ENCODE measurements at places on chromosomes 16 and 17. TPM values are rescaled to one million over a fixed set of nuclear protein-coding genes. Genes with fewer than 3 reads are reported as not detected.
A peak's percentile ranks its signal among the peaks of the same experiment; 100 is the strongest.

Gene CDYL2
- 3.2 TPM for total RNA-seq

Gene PRDM7
- not detected for total RNA-seq

Gene ITGAX
- total RNA-seq, result not detected

Gene CNTNAP4
- 0.83 TPM for total RNA-seq

- DNase-seq, result no peak
These were observed 7.8 kb upstream of the PSMC3IP start for GRCh38 chr17:42585353-42585752.

DNA sequence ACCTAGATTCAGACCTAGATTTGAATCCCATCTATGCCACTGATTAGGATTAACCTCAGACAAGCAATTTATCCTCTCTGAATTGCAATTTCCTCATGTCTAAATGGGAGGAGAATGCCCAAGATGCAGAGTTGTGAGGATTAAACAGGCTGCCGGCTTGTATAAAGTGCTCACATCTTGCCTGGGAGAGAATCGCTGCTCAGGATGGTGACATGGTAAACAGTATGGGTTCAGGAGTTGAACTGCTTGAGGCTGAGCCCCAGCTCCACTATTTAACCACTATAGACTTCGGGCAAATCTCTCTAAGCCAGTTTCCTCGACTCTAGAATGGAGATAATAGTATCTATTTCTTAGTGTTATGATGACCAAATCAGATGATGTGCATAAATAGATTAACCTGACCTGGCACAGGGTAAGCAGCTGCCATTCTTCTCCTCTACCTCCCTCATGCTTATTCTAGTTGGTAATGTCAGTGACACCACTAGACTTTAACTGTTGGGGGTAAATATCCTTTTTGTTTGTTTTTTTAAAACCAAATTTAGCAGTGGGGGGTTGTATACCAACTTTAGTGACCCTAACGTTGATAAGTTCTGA is 732 bp upstream of the RPL27 start:
- DNase-seq, result no peak

GRCh38 chr17:17343160-17343735 is 40.1 kb downstream of the NT5M start:
- no peak for DNase-seq

- DNase-seq, result peak; percentile 40
These were observed 53.7 kb downstream of the IL21R start for GRCh38 chr16:27455700-27456099.

- no peak for DNase-seq
These were observed 72.6 kb upstream of the RPL38 start for GRCh38 chr17:74130841-74131240.
